Bladder microvascular endothelial cell (primary cell): ENCODE measurements at places on chromosomes 5 and 9. TPM values are rescaled to one million over a fixed set of nuclear protein-coding genes. Genes with fewer than 3 reads are reported as not detected.

Gene PRRT1B
- not detected in 2 replicates for total RNA-seq

Gene RASGRF2
- 31.1 and 39.3 TPM in 2 replicates for total RNA-seq

Gene RGS14
- total RNA-seq, result 2.0 and 6.0 TPM in 2 replicates

Gene CD74
- 5.7 and 10.7 TPM in 2 replicates for total RNA-seq

Gene COL5A1
- total RNA-seq, result 7.4 and 10.8 TPM in 2 replicates

Gene C9orf50
- under 0.01 TPM in 1 of 2 replicates, not detected in the other for total RNA-seq

Gene IFNA21
- total RNA-seq, result not detected in 2 replicates

Gene SLC1A1
- 4.7 and 5.1 TPM in 2 replicates for total RNA-seq

Gene CTSL
- 94.5 and 201 TPM in 2 replicates for total RNA-seq

Gene SHOC1
- not detected in 2 replicates for total RNA-seq

Gene CAMK4
- total RNA-seq, result 0.32 and 2.3 TPM in 2 replicates

Gene SLC4A9
- total RNA-seq, result under 0.01 and 0.19 TPM in 2 replicates

Gene PCDHGA2
- 0.81 and 1.9 TPM in 2 replicates for total RNA-seq

Gene TCF7
- 0.16 and 0.31 TPM in 2 replicates for total RNA-seq

Gene PAPPA
- total RNA-seq, result 0.32 and 2.1 TPM in 2 replicates

Gene TEK
- 45.0 and 141 TPM in 2 replicates for total RNA-seq

Gene OR13C9
- total RNA-seq, result not detected in 2 replicates

Gene PPP1R26
- total RNA-seq, result 11.5 and 17.8 TPM in 2 replicates

Gene UQCRQ
- 78.4 and 98.4 TPM in 2 replicates for total RNA-seq

Gene HAVCR2
- 0.06 TPM in 1 of 2 replicates, not detected in the other for total RNA-seq

Gene IFNA6
- total RNA-seq, result not detected in 2 replicates

Gene CXCL14
- not detected in 2 replicates for total RNA-seq

Gene DNAH5
- under 0.01 and 0.82 TPM in 2 replicates for total RNA-seq

Gene MCTP1
- 266 and 321 TPM in 2 replicates for total RNA-seq

Gene MEF2C
- total RNA-seq, result 75.9 and 113 TPM in 2 replicates

Gene RNF183
- total RNA-seq, result not detected in 2 replicates

Gene CENPH
- 3.1 and 9.6 TPM in 2 replicates for total RNA-seq

Gene TRIO
- total RNA-seq, result 107 and 374 TPM in 2 replicates

Gene RORB
- under 0.01 TPM in 2 replicates for total RNA-seq

Gene CARD9
- total RNA-seq, result 0.16 and 0.50 TPM in 2 replicates

Gene AGXT2
- not detected in 2 replicates for total RNA-seq

Gene FAM153A
- not detected in 2 replicates for total RNA-seq

Gene GLRA1
- total RNA-seq, result not detected in 2 replicates

Gene IFNA13
- total RNA-seq, result not detected in 2 replicates

Gene DMRTA1
- under 0.01 and 0.25 TPM in 2 replicates for total RNA-seq

Gene SGCD
- total RNA-seq, result under 0.01 and 0.38 TPM in 2 replicates

Gene PCDHGA9
- total RNA-seq, result 0.97 and 4.5 TPM in 2 replicates

Gene GMCL2
- total RNA-seq, result not detected in 2 replicates

Gene ZBTB26
- total RNA-seq, result 1.9 and 5.5 TPM in 2 replicates

Gene CSF1R
- not detected in 2 replicates for total RNA-seq

Gene CDKN2A
- total RNA-seq, result 1.3 and 5.4 TPM in 2 replicates

Gene CCDC69
- 5.1 and 7.1 TPM in 2 replicates for total RNA-seq

Gene ZNF300
- total RNA-seq, result 4.2 and 9.8 TPM in 2 replicates

Gene NMUR2
- total RNA-seq, result not detected in 2 replicates

Gene TMC1
- 1.3 and 2.4 TPM in 2 replicates for total RNA-seq

Gene RNF145
- total RNA-seq, result 59.3 and 63.5 TPM in 2 replicates

Gene SLC27A6
- total RNA-seq, result under 0.01 TPM in 1 of 2 replicates, not detected in the other

Gene NKD2
- 0.16 and 3.1 TPM in 2 replicates for total RNA-seq

Gene SELENOP
- 33.8 and 63.1 TPM in 2 replicates for total RNA-seq

Gene NSG2
- not detected in 2 replicates for total RNA-seq

Gene SARDH
- 0.16 and 0.19 TPM in 2 replicates for total RNA-seq
